AG09319 (cell line): ENCODE measurements at places on chromosomes 2 and 18.

GRCh38 chr2:104736026-104736425 is 117.9 kb upstream of the POU3F3 start:
- DNase-seq: no peak

DNA sequence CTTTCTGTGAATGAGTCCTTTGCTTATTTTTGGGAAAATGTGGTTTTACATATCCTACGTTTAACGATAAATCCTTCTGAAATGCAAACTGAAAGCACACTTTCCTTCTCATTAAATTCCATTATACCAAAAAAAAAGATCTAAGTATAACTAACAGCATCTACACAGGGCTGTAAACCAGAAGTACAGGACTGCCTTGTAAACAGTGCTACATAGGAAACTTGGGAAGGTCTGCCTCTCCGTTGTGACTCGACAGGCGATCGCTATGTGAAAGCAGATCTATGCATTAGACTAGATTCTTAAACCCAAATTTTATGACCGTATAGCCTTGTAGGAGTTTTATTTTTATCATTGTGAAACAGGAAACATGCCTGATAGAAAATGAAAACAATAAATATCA is 690.5 kb downstream of the ARHGAP15 start:
- DNase-seq: no peak

- DNase-seq: no peak
Observed at GRCh38 chr18:34350778-34351177, 126.1 kb upstream of the NOL4 start.

GRCh38 chr2:109368798-109369197 is 239.8 kb downstream of the SH3RF3 start:
- DNase-seq: no peak

DNA sequence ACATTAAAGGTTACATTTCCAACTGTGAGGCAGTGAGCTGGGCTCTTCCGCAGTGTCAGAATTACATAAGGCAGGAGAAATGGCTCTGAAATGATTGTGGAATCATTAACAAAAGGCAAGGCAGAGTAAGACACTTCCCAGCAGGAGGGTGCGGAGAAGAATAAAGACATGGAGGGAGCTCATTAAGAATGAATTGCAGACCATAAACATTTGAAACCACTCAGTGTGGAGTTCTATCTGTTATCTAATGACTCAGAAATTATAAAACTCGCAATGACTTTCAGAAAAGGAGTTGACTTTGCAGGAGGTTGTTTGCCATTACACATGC is 77.0 kb downstream of the SMIM21 start:
- no peak for DNase-seq

GRCh38 chr2:121475811-121476571 is 54.7 kb upstream of the RNU4ATAC start:
- DNase-seq: no peak

DNA sequence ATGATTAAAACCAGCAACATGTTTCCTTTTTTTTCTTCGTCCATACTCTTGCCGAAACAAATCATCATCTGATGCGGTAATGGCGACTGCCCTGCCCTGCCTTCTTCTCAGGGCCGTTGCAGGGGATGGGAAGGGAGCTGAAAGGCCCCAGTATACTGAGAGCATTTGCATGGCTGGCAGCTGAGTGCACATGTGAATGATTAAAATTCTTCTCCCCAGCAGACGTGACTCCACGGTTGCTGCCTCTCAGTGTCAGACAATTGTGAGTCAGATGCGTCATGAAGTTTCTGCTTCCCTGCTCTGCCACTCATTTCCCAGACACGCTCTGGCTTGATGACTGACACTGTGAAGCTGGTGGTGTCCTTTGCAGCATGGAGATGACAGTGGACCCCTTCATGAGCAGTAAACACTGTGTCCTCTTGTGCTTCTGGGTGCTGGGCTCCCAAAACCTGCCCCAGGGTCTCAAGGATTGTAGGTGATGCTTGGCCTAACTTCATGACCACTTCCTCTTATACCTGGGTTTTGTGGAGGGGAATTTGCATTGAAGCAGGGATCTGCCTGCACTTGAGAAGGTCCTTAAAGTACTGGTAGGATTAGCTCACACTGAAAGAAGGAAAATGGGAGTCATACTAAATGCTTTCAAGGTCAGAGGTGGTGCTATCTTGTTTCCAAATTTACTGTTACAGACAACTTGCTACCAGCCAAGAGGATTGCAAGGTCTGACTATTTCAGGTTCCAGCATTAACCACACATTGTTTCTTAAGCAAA is 222.5 kb upstream of the COPS8 start:
- peak; percentile 93 for DNase-seq

DNA sequence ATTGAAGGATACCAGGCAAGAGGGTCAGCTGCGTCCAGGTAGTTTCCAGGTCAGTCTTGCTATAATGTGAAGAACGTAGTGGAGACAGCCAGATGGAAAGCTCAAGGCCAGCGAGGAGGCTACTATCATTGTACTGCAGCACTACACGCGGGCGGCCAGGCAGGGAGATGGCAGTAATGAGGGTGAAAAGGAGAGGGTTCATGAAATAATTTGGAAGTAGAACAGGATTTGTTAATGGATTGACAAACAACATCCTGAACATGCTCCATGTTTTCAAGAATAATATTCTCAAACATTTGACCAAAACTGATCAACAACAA is 17.1 kb downstream of the SPIRE1 start:
- DNase-seq: no peak

- no peak for DNase-seq
Observed at GRCh38 chr2:224127871-224128501, 88.9 kb upstream of the SERPINE2 start.

GRCh38 chr2:235608200-235608887 is 114.5 kb downstream of the AGAP1 start:
- DNase-seq: no peak

DNA sequence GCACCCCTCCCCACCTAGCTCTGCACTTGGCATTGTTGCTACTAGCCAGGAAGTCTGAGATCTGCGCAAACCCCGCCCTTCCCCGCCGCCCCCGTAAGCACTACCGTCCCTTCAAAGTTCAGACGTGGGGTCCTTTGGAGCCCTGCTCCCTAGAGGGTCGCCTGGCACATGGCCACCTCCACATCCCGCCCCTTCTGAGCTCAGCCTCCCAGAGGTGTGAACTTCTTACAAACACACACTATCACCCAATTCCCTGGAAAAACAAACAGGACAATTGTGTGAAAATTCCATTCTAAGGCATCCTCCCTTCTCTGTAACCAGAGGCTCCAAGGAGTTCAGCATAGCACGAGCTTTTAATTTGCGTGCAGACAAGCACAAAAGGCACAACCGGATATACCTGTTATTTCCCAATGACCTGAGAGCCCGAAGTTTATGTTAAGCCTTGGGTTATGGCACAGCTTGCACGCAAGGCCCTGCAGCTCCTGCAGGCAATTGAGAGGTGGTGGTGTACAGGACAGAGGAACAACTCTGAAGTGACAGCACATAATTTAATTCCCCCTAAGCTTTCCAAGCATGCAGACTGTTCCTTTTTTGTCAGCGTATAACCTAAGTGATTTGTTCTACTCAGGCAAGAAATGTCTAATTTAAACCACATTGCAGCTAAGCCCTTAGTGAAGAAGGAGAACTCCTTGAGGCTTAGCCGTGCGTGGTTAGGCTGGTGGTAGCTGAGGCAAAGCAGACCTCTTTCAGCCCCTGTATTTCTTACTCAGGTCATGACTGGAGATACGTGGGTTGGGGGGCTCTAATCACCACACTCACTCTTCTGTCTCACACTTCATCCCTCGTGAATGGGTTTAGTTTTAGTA is 20.3 kb upstream of the CYP1B1 start:
- DNase-seq: peak; percentile 79

- no peak for DNase-seq
Observed at GRCh38 chr2:7363906-7364305, 446.7 kb downstream of the RNF144A start.

DNA sequence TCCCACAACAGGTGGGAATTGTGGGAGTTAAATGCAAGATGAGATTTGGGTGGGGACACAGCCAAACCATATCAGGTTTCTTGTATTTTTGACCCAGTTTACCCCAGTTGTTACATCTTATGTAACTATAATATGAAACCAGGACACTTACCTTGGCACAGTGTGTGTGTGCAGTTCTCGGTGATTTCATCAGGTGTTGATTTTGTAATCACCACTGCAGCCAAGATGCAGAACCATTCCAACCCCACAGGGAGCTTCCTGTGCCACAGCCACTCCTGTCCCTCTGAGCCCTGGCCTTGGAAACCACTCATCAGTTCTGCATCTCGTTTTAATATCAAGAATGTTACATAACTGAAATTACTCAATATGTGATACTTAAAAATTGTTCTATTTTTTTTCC is 31.8 kb downstream of the ATP9B start:
- no peak for DNase-seq

GRCh38 chr2:241011751-241012510 is 13.5 kb downstream of the SNED1 start:
- no peak for DNase-seq

- DNase-seq: no peak
Observed at GRCh38 chr2:212968284-212969081, 182.9 kb downstream of the IKZF2 start.

- peak; percentile 56 for DNase-seq
Observed at GRCh38 chr18:28189400-28190239, 12.7 kb upstream of the CDH2 start.

GRCh38 chr2:240069829-240070228 is 16.5 kb upstream of the OR6B3 start:
- no peak for DNase-seq

- peak; percentile 5 for DNase-seq
Observed at GRCh38 chr18:9209279-9209678, 72.7 kb downstream of the ANKRD12 start.

- DNase-seq: no peak
Observed at GRCh38 chr2:2582998-2583545, 252.0 kb upstream of the MYT1L start.

- DNase-seq: no peak
Observed at GRCh38 chr2:8159966-8160603, 521.8 kb upstream of the ID2 start.

- DNase-seq: no peak
Observed at GRCh38 chr2:163471947-163472346, 263.9 kb downstream of the FIGN start.

DNA sequence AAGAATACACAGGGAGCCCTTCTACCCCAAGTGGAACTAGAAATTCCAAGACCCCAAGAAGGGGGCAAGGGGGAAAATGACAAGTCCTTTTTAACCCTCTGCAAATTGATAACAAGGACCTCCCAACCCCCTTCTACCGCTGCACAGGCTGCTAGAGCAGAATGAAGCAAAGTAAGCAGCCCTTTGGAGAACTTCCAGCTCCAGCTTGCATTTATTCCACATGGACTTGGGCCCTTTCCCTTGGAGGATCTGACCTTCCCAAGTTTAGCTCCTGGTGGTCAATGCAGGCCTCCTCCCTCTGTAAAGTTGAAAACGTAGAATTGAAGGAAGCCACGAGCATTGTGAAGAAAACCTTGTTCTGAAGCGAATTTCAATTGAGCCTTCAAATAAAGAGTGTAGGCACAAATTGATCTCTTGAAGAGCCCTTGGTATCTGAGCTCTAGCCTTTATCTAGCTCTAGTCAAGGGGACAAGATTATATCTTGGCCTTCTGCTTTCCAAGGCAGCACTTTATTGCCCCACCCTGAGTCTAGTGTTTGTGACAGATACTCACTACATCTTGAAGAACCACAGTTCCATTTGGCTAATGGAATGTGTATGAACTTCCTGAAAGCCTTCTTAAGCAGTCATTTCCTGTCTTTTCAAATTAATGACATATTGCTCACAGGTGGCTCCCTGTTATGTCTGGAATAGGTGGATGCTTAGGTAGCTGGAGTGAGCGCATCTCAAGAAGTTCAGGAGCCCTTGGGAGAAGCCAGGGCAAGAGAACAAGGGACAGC is 37.2 kb downstream of the SLC14A2 start:
- no peak for DNase-seq

DNA sequence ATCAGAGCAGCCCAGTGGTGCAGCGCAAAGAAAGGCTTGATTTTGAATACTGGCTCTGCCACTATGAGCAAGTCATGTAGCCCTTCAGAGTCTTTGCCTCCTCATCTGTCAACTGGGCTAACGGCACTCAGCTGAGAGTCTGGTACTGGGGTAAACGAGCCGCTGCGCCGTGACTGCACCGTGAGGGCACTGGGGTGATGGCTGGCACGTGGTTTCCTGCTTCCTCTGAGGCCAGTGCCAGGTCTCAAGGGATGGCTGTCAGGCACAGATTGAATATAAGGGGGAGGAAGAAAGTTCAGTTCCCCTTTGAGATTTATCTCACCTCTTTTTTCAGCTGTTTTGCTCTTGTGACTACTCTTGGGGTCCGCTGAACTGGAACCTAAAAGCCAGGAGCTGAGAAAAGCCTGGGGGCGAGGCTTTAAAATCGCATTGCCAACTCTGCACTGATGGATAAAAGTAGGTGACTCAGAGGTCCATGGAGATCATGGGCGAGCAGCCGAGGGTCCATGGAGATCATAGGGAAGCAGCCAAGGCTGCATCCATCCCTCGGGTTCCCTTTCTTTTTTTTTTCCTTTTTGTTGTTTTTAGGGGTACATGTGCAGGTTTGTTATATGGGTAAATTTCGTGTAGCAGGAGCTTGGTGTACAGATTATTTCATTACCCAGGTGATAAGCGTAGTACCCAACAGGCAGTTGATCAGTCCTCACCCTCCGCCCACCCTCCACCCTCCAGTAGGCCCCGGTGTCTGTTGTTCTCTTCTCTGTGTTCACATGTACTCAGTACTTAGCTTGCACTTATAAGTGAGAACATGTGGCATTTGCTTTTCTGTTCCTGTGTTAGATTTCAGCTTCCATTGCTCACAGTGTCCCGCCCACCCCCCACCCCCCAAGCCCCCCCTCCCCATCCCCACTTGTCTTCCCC is 114.3 kb downstream of the SPP2 start:
- no peak for DNase-seq
